ENCODE measurements at places on chromosomes 12 and 14.

DNA sequence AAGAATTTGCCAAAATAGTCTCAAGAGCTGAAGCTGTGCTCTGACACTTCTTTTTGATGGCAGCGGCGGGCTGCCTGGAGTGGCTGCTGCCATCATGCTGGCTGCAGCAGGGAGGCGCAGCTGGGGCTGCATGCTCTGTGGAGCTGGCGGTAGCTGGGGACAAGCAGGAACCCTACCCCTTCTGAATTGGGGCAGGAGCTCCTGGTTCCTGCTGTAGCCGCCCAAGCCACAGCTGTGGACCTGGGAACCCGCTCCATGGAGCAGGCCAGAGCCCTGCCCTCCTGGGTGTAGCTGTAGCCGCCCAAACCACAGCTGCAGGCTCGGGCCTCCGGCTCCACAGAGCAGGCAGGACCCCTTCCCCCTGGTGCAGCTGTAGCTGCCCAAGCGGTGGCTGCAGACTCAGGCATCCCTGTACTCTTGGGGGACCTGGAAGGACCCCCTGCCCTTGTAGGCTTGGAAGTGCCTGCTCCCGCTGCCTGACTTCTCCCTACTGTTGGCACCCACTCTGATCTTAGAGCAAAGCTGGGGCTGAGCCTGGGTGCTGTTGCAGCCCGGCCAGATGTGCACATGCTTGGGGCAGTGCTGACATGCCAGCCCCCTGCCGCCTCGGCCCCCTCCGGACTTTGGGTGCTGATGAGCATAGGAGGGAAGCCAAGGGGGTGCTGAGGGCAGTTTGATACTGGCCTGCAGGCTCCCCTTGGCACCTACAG lies 33.3 kb downstream of the APAF1 start:
- no peak for DNase-seq

DNA sequence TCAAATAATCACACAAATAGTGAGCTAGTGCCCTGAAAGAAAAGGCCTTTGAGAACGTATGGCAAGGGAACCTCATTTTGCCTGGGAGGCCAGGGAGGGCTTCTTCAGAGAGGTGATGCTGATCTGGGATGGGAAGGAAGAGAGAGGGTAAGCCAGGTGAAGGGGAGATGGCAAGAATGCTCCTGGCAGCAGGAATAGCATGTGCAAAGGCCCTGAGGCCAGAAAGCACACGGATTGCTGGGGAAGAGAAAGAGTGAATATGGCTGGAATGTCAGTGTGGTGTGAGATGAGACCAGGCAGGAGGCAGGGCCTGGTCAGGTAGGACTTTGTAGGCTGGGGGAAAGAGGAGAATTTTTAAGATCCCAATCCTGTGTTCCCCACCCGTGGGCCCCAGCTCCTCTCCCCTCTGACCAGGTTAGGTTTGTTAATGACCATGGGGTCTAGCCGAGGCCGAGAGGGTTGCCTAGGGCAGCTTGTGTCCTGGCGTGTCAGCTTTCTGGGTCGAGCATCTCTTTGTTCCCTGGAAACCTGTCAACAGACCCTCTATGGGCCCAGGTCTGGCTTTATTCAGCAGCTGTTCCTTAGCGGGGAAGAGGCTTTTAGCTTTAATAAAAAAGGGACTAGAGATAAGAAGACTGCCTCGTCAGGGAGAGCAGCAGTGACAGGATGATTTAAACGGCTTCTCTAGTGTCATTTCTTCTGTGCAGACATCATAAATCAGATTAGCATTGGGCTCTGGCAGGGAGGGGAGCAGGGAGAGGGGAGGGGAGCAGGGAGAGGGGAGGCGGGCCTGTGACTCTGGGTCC lies 123.4 kb downstream of the ADCK1 start:
- DNase-seq: no peak

DNA sequence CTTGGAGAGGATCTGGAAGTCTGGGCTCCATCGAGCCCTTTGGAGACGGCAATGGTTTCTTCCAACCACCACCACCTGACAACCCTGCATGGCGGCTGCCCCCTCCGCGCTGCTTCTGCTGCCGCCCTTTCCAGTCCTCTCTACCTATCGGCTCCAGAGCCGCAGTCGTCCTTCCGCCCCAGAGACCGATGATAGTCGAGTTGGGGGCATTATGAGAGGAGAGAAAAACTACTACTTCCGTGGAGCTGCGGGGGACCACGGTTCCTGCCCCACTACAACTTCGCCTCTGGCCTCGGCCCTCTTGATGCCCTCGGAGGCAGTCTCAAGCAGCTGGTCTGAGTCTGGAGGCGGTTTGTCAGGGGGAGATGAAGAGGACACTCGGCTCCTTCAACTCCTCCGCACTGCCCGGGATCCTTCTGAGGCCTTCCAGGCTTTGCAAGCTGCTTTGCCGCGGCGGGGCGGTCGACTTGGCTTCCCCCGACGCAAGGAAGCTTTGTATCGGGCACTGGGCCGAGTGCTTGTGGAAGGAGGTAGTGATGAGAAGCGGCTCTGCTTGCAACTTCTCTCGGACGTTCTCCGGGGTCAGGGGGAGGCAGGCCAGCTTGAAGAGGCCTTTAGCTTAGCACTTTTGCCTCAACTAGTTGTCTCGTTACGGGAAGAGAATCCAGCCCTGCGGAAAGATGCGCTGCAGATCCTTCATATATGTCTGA lies 499 bp downstream of the TOGARAM1 start:
- peak; percentile 73 for DNase-seq

GRCh38 chr12:25811656-25812126 lies 146.8 kb upstream of the RASSF8 start:
- no peak for DNase-seq

DNA sequence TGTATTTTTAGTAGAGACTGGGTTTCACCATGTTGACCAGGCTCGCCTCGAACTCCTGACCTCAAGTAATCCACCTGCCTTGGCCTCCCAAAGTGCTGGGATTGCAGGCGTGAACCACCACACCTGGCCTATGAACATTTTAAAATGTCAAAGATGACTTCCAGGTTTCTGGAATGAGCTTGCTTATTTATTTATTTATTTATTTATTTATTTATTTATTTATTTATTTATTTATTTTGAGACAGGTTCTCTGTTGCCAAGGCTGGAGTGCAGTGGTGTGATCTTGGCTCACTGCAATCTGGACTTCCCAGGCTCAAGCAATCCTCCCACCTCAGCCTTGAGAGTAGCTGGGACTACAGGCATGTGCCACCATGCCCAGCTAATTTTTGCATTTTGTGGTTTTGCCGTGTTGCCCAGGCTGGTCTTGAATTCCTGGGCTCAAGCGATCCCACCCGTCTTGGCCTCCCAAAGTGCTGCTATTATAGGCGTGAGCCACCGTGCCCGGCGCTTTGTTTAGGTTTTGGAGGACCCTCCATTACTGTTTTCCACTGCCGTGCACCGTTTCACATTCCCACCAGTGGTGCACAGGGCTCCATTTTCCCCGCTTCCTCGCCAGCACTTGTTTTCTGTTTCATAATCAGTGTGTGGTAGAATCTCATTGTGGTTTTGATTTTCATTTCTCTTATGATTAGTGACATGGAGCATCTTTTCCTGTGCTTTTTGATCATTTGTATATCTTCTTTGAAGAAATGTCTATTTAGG lies 6.4 kb upstream of the CFAP251 start:
- peak; percentile 62 for DNase-seq

- no peak for DNase-seq
Measured at GRCh38 chr14:101502761-101503392, 58.4 kb upstream of the DIO3 start.

DNA sequence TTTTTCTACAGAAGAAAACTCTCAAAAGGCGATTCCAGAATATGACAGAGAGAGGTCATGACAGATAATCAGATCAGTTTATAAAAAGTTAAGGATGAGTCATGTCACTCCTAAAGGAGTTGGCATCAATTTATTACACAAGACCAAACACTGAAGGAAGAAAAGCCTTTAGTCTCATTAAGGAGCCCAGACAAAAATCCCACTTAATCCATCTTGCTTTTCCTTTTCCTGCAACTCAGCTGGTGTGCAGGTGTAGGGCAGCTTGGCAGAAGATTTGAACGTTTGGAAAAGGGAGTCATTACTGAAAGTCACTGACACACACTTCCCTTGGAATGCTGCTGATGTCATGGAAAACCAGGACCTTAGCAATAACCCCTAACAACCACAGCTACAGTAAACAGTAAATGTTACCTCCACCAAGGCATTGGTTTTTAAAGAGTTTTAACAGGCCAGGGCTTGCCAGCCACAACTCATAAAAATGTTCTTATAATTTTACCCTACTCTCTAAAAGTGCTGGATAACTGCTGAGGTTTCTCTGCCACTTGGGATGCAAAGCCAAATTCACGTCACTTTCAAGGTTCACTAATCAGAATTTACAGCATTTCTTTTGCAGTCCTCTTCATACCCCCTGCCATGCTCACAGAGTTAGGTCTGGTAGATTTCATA lies 320.6 kb downstream of the RAD51B start:
- DNase-seq: no peak

GRCh38 chr12:45439039-45439438 lies 223.1 kb downstream of the ANO6 start:
- DNase-seq: no peak
